ENCODE measurements at places on chromosomes 12 and 14.

- DNase-seq, result no peak
These were observed 57.3 kb downstream of the TTC7B start for GRCh38 chr14:90758959-90759358.

GRCh38 chr12:26080911-26081310, 43.9 kb downstream of the BHLHE41 start:
- no peak for DNase-seq

DNA sequence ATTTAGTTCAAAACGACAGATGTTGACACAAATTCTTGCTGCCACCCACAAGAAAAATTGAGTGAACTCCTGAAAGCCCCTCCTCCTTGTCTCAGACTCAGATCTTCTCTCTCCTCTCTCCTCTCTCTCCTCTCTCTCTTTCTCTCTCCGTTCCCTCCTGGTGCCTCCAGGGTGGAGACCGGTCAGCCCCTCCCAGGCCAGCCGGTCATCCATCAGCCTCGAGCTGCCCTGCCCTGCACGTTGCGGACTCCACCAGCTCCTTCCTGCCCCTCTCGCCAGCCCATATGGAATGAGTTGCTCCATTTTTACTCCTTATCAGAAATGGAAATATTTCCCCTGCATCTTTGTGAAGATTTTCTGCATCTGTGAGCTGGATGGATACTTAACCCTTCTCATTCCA, 103.8 kb downstream of the TBX5 start:
- DNase-seq, result no peak

GRCh38 chr12:17030338-17030737, 424.4 kb upstream of the LMO3 start:
- peak; percentile 89 for DNase-seq

DNA sequence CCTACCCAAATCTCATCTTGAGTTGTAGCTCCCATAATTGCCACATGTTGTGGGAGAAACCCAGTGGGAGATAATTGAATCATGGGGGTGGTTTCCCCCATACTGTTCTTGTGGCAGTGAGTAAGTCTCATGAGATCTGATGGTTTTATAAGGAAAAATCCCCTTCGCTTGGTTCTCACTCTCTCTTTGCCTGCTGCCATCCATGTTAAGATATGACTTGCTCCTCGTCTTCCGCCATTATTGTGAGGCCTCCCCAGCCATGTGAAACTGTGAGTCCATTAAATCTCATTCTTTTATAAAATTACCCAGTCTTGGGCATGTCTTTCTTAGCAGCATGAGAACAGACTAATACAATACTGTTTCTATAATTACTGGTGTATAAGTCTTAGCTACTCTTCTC, 6.5 kb upstream of the BCAT1 start:
- no peak for DNase-seq

DNA sequence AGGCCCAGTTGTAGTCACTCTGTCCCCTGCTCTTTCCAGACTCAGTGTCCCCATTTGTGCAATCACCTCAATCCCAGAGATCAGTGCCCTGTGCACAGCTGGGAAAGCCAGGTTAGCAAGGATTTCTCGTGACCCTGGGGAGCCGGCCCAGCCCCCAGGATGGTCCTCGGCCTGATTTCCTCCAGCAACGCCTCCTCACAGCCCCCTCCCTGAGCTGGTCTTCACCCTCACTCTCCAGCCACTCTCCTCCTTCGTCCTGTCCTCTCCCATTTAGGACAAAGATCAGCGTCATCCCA, 194.8 kb upstream of the C14orf180 start:
- no peak for DNase-seq
